ENCODE measurements at places on chromosomes 11 and 22.

- no peak overlapping the region for H3K4me3 ChIP-seq
- peaks cover 27% of the 10 kb centered on the region for H3K4me1 ChIP-seq
- H3K27ac ChIP-seq = no peak overlapping the region
- H3K36me3 ChIP-seq = no peaks in the 10 kb centered on the region
- H3K27me3 ChIP-seq = no peaks in the 10 kb centered on the region
- DNase-seq = no peak
Measured at GRCh38 chr22:44365191-44365590, 52.4 kb upstream of the SHISAL1 start.

GRCh38 chr11:126335463-126335760 lies 20.1 kb upstream of the ST3GAL4 start:
- no peak for DNase-seq
- no peaks in the 10 kb centered on the region for H3K27me3 ChIP-seq
- H3K4me1 ChIP-seq = peaks cover 23% of the 10 kb centered on the region
- no peak overlapping the region for H3K4me3 ChIP-seq

GRCh38 chr22:38258895-38259294 lies 13.9 kb downstream of the TMEM184B start:
- H3K4me3 ChIP-seq = no peak overlapping the region
- peaks cover 7% of the 10 kb centered on the region for H3K36me3 ChIP-seq
- peaks cover 14% of the 10 kb centered on the region for H3K4me1 ChIP-seq
- H3K27me3 ChIP-seq = no peaks in the 10 kb centered on the region
- no peak for DNase-seq
- no peak overlapping the region for H3K27ac ChIP-seq

- no peak for DNase-seq
- H3K4me1 ChIP-seq = peaks cover 14% of the 10 kb centered on the region
- H3K36me3 ChIP-seq = no peaks in the 10 kb centered on the region
- H3K27ac ChIP-seq = no peak overlapping the region
Measured at GRCh38 chr11:86621854-86622253, 50.6 kb downstream of the ME3 start.

All from MCF 10A (cell line).